Stimulated activated CD8-positive, alpha-beta memory T cell treated with anti-CD3 and anti-CD28 coated beads, Interleukin-15, amount 100 ng/mL, for 4 hours (primary cell): ENCODE measurements at places on chromosomes 7 and 10.

DNA sequence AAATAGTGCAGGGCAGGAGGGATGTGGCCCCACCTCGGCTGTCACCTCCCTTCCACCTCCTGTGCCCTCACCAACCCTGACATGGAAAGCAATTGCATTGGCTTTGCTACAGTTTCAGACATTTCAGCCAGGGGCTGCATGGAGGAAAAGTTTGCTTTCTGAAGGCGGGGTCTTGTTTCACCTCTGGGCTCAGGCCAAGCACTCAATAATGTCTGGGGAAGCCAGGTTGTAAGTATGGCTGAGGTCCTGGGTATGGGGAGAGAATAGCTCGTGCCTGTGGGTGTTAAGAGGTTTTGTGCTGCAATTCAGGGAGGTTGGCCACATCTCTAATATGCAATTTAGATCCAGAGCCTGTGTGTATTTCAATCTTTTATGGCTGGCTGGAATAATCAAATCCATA, 238.4 kb upstream of the MKI67 start:
- no peak for DNase-seq

DNA sequence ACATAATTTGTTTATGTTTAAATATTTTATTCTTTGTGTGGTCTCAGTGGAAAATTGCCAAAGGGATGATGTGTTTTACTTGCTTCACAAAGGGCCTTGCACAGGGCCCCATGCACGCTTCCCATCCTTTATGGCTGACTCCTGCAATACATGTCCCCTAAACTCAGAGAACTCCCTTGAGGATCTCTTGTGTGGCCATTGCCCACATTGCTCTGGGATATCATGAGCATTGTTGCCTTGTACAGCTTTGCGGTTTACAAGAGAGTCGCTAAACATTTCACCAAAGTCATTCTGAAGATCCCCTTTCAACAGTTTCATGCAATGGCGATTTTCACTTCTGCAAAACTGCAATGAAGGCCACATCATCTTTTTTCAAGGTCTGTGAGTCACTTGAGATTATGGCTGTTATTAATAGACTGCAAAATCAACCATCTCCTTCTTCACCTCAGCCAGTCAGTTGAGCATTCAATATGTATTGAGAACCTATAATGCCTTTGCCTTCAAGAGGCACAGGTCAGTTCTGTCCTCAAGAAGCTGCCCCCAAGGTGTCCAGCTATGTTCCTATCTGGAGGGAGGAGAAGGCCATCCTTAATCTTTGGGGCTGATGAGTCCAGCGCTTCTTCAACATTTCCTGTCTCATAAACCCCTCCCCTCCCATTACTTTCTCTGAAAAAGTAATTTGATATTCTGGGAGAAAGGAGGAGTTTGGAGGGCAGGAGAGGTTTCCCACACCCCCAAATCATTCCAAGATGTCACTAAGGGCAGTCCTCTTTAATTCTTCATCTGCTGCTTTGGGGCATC, 108.1 kb downstream of the CCDC71L start:
- no peak for DNase-seq

GRCh38 chr7:151830121-151830830, 46.6 kb downstream of the PRKAG2 start:
- no peak for DNase-seq

DNA sequence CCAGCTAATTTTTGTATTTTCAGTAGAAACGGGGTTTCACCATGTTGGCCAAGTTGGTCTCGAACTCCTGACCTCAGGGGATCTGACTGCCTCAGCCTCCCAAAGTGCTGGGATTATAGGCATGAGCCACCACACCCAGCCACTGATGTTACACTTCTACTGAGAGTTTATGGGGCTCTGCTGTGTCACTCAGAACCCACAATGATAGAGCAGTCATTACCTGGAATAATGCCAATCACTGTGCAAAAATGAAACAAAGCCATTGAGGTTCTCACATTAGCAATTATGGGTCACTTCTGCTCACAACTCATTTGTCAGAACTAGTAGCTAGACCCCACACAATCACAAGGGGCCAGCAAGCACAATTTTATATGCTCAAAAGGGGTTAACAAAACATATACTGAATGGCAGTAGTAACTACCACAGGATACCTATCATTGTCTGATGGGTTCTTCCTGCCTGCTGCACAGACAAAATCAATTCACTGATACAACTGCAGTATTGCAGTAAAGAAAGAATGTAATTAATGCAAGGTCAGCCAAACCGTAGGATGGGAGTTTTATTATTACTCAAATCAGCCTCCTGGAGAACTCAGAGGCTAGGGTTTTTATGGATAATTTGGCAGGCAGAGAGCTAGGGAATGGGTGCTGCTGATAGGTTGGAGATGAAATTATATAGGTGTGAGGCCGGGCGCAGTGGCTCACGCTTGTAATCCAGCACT, 72.1 kb upstream of the TRIM24 start:
- no peak for DNase-seq

DNA sequence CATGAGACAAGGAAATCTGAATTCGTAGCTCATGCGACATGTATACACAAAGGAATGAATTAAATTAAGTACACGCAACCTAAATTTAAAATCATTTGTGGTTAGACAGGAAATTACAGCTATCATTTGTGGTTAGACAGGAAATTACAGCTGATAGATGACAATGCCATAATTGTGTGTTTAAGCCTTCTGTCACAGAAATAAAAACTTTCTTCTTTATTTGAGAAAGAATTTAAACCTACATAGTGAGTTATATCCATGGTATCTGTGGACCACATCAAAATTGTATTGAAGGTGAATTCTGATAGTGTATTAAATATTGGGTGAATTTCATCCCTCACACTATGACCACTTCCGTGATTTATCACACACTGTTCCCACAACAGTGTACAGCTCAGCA, 362.9 kb downstream of the MAGI2 start:
- DNase-seq, result no peak

DNA sequence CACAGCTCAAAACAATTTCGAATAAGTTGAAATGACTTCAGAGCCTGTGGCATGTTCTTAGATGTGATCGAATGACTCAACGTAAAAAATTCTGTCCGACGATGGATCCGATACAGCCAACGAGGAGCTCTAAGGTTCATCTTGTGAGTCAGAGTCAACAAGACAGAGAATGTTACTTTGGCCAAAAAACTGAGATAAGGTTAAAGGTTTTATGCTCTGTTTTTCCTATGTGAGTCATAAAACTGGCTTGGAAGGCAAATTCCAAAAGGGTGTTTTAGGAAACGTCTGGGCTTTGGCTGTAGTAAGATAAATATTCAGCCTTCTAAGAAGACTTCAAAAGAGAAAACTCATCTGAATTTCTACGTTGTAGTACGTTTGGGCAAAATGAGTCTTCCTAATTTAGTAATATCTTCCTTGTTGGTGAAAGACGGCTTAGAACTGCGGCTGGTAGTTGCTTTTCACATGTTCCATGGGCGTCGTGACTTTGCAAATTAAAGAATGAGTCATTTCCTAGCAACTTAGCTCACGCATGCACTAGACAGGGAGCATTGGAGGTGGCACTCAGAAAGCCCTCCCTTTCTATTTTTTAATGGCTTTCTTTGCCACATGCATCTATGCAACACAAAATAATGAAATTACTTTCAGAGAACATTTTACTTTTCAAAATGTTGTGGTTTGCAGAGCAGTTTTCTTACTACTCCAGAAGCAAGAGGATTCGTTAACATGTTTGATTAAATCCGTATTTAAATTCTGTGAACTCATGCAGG, 28.2 kb downstream of the PFKP start:
- DNase-seq, result peak; percentile 21

- no peak for DNase-seq
These were observed 103.5 kb upstream of the FERD3L start for GRCh38 chr7:19248681-19249080.

DNA sequence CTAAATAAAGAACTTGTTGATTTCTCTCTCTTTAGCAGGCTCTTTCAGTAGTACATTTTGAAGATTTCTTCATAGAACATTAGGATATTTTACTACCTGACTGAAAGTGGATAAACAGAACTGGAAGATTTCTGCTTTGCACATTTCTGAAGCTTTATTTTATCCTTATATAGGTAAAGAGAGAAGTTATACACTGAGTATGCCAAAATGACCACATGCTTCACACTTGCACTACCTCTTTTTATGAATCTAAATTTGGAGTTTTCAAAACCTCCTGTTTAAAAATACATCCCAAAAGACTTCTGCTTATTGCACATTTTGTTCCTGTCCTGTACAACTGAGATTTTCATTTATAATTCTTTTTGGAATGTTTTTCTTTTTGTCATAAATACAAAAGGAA, 197.4 kb upstream of the PRPS1L1 start:
- no peak for DNase-seq

- no peak for DNase-seq
These were observed 323.7 kb downstream of the RPS24 start for GRCh38 chr10:78357141-78358063.

- no peak for DNase-seq
These were observed 20.3 kb upstream of the HECTD2 start for GRCh38 chr10:91389636-91390512.

GRCh38 chr7:28812616-28813015, 145.5 kb downstream of the TRIL start:
- no peak for DNase-seq

DNA sequence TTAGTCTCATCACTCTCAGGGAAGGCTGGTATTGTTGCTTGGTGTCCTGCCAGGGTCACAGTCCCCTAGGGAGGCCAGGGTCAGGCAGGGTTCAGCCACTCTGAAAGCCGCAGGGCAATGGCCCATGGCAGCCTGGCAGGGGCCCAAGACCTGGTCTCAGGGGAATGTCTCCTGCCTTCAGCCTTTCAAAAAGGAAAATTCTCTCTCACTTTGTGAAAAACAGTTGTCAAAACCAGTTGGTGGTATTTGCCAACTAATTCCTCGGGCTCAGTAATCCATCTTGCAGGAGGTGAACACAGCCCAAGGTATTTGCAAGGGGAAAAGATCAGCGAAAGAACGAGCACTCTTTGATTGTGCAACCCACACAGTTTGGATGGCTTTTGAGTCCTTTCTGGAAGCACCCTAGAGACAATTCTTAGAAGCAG, 101.5 kb downstream of the JCAD start:
- DNase-seq, result no peak

DNA sequence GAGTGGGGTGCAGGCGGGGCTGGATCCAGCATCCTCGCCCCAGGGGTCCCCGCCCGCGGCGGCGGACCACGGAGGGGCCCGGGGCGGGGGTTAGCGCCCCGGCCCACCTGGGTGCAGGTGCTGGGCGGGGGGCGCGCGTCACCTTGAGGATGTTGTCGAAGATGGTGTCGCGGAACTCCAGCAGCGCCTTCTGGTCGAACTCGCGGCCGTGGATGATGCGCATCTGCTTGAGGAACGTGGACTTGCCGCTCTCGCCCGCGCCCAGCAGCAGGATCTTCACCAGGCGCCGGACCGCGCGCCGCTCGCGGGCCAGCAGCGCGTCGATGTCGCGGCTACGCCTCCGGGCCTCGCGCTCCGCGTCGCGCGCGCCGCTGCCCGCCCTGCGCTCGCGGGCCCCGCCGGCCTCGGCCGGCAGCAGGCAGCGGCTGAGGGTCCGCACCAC, 376 bp downstream of the GNA12 start:
- no peak for DNase-seq

DNA sequence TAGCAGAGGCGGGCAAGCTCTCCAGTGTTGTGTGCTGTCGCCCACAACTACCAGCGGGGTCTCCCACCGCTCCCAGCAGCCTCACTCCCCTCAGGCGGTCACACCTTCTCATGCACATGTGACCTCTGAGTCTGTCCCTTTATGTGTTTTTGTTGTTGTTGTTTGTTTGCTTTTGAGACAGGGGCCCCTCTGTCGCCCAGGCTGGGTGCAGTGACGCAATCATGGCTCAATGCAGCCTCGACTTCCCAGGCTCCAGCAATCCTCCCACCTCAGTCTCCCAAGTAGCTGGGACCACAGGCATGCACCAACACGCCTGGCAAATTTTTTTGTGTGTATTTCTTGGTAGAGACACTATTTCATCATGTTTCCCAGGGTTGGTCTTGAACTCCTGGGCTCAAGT, 1.5 kb downstream of the CPSF4 start:
- no peak for DNase-seq

DNA sequence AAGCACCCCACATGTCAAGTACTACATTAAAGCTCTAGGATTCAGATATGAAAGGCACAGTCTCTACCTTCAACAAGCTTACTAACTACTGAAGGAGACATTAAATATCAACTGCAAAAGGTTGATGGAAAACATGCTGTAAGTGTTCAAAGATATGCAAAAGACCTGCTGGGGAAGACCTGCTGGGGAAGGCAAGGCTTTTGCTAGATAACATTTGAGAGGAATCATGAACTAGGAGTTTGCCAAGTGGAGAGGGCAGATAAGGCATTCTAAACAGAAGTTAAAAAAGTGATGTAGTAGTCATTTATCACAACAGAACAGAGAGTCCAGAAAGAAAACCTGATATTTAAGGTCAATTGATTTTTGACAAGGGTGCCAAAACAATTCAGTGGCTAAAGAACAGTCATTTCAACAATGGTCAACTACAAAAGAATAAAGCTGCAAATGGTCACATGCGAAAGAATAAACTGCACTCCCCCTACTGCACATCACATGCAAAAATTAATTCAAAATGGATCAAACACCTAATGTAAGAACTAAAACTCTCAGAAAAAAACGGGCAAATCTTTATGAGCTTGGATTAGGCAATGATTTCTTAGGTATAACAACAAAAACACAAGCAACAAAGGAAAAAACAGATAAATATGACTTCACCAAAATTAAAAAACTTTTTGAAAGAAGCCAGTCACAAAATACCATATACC, 23.0 kb upstream of the MSS51 start:
- DNase-seq, result no peak

GRCh38 chr10:80410578-80411145, 2.3 kb downstream of the PRXL2A start:
- no peak for DNase-seq

GRCh38 chr10:88409236-88409635, 173.9 kb downstream of the RNLS start:
- DNase-seq, result no peak

- no peak for DNase-seq
These were observed 53.3 kb downstream of the DNAJB6 start for GRCh38 chr7:157389951-157390730.
